GF-D8 (cell line): ENCODE measurements at places on chromosomes 7 and 10.

- DNase-seq, result no peak
Measured at GRCh38 chr7:88002617-88003016, 68.6 kb downstream of the ADAM22 start.

- DNase-seq, result no peak
Measured at GRCh38 chr7:116978006-116978405, 24.7 kb downstream of the ST7 start.

GRCh38 chr10:77593771-77594470 lies 43.7 kb downstream of the KCNMA1 start:
- DNase-seq, result no peak

DNA sequence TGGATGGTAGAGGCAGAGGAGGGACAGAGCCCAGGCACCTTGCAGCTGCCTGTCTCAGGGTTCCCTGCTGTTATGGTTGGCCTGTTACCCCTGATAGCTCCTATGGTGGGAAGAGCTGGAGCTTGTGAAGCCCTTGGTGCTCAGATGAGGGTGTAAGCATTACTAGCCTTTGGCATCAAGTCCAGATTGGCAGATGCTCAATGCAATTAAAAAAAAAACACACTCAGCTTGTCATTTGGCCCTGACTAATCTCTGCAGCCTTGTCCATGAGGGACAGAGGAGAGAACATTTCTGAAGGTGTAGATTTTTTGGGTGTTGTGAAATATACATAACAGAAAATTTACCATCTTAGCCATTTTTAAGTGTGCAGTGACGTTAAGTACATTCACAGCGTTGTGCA lies 86.3 kb downstream of the PLPP4 start:
- no peak for DNase-seq

- DNase-seq, result no peak
Measured at GRCh38 chr7:55539380-55539779, 32.9 kb downstream of the VOPP1 start.

DNA sequence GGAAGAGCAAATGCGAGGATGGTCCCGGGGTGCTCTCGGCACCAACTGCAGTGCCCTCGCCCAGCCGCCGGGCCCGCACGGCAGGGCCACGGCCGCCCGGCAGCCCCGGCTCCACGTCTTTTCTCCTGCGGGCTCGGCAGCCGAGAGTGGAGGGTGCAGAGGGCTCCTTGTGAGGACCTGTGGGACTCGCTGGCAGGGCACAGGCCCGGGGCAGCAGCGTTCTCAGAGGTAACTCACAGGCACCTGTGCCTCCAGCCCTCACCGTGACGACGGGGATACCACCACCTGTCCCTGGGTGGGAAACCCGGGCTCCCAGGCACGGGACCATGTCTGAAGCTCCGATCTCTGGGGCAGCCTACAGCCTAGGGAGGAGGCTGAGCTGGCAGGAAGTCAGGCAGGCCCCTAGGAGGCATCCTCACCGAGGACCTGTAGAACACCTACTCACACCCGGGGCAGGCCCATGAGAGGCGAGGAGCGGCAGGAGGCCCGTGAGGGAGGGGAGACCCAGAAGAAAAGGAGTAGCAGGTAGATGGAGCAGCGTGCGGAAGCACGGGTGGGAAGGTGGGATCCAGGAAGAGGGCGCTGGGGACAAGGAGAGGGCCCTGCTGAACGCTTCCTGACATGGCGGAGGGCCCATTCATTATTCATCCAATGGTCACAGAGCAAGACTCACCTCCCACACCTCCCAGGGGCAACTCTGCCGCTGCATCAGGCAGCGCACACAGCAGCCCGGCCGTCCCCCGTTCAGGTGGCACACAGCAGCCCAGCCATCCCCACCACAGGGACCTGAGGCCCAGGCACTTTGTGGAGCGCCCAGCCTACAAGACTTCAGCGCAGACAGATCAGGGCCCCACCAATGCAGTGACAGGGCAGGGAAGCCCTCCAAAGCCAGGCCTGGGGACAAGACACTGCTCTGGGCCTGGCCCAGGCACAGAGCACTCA lies 244.9 kb downstream of the MAD1L1 start:
- DNase-seq, result no peak

DNA sequence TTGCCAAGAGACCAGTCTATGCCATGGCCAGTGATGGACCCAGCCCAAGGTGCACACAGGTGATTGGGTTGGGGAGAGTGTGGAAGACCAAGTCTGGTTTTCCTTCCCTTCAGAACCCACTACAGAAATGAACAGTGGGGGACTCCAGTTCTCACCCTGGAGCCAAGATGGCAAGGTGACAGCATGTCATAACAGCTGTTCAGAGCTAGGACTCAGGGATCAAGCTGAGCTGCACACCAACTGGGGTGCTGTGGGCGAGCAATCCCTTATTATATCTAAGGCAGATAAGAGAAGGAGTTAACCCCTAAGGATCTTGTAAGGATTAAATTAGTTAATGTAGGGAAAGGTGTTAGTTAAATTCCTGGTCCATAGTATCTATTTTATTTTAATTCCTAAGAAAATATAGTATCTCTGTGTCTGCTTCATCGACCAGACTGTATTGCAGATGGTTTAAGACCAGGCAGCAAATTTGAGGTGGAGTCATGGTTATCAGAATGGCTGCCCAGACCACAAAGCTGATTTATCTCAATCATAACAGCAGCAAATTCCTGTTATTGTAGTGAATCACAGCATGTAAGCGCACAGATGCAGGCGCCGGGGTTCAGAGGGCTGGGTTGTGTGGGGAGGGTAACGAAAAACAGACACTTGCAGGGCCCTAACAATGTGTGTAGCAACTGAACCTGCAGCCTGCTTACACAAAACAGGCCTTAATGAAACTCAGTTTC lies 208.7 kb upstream of the ZNF32 start:
- DNase-seq, result no peak

- peak; percentile 95 for DNase-seq
Measured at GRCh38 chr7:29866490-29866930, 60.2 kb downstream of the WIPF3 start.

GRCh38 chr10:76035206-76036110 lies 604.0 kb downstream of the LRMDA start:
- no peak for DNase-seq

GRCh38 chr7:2307690-2308107 lies 6.5 kb downstream of the SNX8 start:
- DNase-seq, result peak; percentile 20

DNA sequence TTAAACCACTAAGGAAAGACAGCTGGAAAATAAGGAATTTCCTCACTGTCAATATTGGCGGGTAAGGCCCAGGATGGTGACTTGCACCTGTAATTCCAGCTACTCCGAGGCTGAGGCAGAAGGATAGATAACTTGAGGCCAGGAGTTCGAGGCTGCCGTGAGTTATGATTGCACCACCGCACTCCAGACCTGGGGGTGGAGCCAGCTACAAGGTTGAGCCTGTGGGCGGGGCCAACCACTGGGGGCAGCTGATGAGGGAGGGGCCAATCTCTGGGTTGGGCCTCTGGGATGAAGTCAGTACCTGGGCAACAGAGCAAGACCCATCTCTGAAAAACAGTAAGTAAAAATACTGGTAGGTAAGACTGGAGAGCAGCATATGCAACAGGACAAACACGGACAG lies 80.1 kb upstream of the ADO start:
- DNase-seq, result no peak

GRCh38 chr7:100513212-100513810 lies 25.7 kb upstream of the AGFG2 start:
- no peak for DNase-seq

GRCh38 chr10:79060641-79061255 lies 8.0 kb upstream of the ZMIZ1 start:
- DNase-seq, result no peak

- no peak for DNase-seq
Measured at GRCh38 chr7:45084336-45084735, 4.4 kb downstream of the NACAD start.

DNA sequence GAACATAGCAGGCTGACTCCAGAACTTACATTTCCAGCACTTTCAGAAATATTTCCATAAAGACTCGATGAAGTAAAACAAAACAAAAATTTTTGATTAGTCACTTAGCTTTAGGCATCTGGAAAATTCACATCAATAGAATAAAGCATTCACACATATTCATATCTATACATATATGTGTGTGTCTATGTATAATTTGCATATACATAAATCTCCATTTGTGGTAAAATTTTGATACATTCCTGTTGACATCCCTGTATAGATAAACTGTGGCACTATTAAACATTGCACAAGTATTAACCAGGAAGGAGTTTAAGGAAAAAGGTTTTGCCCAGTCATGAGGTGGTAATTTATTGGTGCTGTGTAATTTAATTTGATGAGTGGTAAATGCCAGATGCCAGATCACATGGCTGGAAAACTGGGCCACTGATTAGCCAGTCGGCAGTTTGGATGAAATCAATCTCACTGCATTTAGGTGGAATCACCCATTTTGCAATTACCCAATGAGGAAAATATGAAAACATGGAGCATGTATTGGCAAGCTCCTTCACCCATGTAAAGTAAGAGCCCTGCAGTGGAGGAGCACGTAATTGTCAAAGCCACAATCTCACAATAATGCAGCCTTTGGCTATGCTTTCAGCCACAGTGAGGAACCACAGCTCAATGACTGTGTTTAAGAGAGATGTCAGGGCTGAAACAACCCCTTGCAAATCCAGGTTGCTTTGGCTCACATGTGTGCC lies 294.6 kb downstream of the RNLS start:
- DNase-seq, result no peak

- DNase-seq, result no peak
Measured at GRCh38 chr10:114603303-114603702, 54.8 kb downstream of the ABLIM1 start.

- DNase-seq, result no peak
Measured at GRCh38 chr10:84552478-84552877, 224.1 kb downstream of the CCSER2 start.

- DNase-seq, result no peak
Measured at GRCh38 chr7:122135275-122135674, 8.8 kb downstream of the AASS start.

- no peak for DNase-seq
Measured at GRCh38 chr10:28331841-28332240, 29.0 kb upstream of the MPP7 start.

GRCh38 chr7:133056370-133057238 lies 25.3 kb downstream of the CHCHD3 start:
- DNase-seq, result no peak

DNA sequence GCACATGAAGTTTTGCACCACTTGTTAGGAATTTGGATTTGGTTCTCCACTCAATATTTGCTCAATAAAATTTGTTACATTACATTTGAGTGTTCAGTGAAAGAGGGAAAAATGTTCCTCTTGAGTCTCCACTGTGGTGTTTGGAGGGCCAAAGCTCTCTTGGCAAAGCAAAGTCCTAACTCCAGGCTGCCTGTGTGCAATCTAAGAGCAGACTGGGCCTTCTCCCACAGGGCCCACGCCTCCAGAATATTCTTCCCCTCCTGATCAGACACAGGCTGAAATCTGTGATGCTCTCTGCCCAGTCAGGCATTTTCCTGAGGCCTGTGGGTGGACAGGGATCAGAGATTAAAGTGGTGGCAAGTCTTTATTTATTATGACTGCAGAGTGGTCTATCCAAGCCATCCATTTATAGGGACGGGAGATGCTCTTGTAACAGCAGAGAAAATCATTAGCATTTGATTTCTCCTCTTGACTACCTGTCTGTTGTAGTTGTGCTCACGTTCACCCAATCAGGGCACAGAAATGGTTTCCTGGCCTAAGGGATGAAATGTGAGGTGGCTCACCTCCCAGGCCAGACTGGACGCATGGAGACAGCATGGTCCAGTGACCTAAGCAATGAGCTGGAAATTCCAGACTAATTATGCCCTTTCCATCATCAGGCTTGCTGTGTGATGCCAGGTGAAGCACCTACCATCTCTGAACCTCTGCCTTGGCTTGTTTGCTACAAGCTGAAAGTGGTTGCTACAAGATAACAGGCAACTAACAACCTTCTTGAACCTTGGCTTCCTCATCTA lies 147.1 kb upstream of the NRBF2 start:
- no peak for DNase-seq

DNA sequence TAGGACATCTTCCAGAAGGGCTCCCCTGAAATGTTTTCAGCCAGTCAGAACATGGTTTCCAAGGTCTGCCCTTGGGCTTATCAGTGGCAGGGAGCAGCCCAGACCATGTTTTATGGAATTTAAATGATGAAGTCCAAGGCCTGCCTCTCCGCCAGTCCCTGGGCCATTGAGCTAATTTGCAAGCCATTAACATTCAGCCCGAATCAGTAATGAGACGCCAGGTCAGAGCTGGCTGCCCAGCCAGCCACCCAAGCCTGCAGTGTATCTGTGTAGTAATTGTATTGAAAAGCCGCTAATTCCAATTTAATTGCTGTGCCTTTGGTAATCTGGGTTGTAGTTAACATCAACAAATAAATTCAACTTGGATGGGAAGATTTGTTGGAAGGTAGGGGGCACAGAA lies 131.4 kb downstream of the PAXIP1 start:
- DNase-seq, result no peak

- DNase-seq, result no peak
Measured at GRCh38 chr10:22699976-22700375, 14.4 kb downstream of the PIP4K2A start.

DNA sequence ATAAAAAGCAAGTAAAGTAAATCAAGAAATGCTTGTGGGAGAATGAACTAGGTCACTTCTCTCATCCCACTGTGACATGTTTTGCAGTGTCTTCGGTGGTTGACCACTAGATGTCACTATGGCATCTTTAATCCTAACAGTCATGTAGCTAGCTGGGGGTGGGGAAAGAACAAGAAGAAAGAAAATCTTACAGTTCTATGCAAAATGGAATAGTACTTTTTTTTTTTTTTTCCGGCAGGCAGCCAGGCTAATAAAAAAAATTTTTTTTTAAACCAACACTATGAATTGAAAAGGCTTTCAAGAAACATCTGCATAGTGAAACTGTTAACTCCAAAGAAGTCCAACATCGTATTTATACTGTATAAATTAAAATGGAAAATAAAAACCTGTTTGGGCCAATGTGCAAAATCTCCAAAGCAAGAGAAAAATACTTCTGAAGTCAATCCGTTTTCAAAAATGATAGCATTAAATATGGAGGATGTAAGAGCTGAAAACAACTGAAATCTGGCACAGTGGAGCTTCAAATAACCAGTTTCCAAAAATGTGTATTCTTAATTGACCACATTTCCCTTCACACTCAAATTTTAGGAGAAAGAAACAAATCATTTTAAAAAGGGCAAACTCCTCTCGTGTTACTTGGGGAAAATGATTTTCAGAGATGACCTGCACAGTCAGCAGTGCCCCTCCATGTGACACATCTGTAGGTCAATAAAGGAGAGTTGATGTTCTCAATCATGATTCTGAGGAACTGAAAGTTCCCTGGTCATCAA lies 38.5 kb downstream of the CDK1 start:
- DNase-seq, result no peak

GRCh38 chr7:140656548-140657515 lies 15.9 kb upstream of the ADCK2 start:
- peak; percentile 49 for DNase-seq
